ENCODE measurements at places on chromosomes 12 and 14.
A peak's percentile ranks its signal among the peaks of the same experiment; 100 is the strongest.

GRCh38 chr12:2294651-2295475 lies 242.1 kb downstream of the CACNA1C start:
- peak; percentile 78 for DNase-seq

DNA sequence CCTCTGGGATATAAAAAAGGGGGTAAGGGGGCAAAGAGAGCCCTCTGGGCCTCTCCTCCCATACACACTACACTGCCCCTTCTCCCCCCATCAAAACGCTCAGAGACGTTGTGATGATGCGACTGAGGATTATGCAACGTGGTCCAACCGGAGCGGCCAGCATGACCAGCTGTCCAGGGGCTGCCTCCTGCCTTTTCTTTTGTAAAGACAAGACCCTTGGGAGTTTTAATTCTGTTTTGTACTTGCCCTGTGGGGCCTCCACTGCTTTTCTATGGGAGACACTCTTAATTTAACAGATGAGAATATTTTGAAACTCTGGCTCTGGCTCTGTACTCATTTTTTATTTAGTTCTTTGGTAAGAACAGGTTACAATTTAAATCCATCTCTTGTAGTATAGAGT lies 7.2 kb downstream of the MBD6 start:
- no peak for DNase-seq

- no peak for DNase-seq
Observed at GRCh38 chr12:93315907-93316622, 61.7 kb upstream of the NUDT4 start.

GRCh38 chr14:106044949-106045596 lies 518.7 kb downstream of the TMEM121 start:
- DNase-seq, result peak; percentile 40

DNA sequence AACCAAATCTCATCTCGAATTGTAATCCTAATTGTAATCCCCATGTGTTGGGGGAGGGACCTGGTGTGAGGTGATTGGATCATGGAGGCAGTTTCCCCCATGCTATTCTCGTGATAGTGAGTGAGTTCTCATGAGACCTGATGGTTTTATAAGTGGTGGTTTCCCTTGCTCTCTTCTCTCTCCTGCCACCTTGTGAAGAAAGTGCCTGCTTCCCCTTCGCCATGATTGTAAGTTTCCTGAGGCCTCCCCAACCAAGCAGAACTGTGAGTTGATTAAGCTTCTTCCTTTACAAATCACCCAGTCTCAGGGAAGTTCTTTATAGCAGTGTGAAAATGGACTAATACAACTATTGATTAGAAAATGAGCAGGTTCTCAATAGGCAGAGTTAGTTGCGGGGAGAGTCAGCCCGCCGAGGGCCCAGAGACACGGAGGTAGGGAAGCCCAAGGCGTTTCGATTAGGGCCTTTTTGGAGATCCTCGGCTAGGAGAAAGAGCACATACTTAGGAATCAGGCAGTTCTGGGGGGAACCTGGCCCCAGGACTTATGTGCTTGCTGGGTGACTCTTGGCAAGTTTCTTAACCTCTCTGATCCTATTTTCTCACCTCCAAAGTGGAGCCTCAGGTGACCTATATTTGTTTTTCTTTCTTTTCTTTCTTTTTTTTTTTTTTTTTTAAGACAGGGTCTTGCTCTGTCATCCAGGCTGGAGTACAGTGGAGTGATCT lies 65.7 kb downstream of the MVK start:
- no peak for DNase-seq

DNA sequence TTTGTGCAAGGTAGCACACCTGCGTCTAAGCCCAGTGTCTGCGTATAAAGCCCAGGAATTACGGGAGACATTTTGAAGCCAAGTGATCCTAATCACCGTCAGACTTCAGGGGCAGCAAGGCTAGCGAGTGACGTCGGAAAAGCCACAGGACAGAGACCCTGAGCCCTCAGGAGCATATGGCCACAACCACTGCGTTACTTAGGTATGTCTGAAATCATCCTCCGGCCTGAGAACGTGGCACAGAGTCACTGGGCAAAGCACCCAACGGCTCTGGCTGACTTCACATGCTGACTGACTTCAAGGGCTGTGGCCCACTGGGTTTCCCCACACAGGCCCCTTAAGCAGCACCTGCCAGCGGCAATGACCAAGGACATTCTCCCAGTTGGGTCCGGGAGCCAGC lies 71.5 kb downstream of the RIMBP2 start:
- no peak for DNase-seq

GRCh38 chr12:99137124-99137855 lies 492.2 kb downstream of the APAF1 start:
- no peak for DNase-seq

GRCh38 chr12:105109465-105110212 lies 2.1 kb downstream of the WASHC4 start:
- peak; percentile 78 for DNase-seq

GRCh38 chr12:42758806-42759205 lies 169.3 kb upstream of the PRICKLE1 start:
- no peak for DNase-seq

DNA sequence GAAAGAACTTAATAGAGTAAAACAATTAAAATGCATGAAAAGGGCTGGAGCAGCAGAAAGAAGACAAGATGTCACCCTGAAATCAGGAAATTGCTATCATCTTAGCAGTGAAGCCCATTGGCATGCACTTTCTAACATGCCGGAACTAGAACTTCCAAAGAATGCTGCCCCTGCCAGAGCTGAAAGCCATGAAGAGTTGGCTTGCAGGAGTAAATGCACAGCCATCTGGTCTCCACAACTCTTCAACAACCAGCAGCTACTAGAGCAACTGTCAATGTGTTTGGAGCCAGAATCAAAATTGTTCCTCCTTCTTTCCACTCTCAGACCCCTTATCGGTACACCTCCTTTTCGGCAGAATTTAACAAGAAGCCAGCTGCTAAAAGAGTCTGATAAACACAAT lies 414.1 kb downstream of the KCNH5 start:
- no peak for DNase-seq

GRCh38 chr12:19273482-19274330 lies 144.2 kb downstream of the PLEKHA5 start:
- peak; percentile 98 for DNase-seq

- peak; percentile 41 for DNase-seq
Observed at GRCh38 chr12:92719674-92720073, 16.9 kb downstream of the PLEKHG7 start.

GRCh38 chr14:75522224-75522982 lies at the start of gene BATF:
Gene BATF (plus strand): TSS chr14:75522469. CDS start chr14:75522683, 214 bp downstream.
- DNase-seq, result no peak

DNA sequence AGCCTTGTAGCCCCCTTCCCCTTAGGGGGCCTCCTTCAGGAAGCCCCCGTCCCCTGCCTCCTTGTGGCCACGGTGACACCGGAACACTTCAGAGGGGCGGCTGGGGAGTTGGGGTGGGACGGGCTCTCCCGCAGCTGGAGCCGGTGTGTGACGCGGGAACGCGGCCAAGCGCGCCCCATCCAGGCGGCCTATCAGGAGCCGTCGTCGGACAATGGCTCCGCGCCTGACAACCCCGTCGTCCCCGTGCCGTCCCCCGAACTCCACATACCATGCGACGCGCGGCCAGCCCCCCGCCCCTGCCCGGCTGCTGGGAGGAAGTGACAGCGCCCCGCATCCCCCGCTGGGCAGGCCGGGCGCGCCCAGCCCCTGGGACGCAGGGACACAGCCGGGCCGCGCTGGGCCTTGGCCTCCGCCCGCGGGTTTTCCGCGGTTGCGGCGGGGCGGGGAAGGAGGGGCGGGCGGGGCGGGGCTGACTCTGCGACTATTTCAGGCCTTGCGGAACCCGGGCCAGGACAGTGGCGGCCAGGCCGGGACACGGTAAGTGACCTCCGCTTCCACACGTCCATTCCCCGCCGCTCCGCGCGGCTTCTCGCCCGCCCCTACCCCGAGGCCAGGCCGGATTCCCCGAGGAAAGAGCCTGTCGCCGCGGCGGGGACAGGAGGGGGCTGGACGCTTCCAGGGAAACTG lies at the start of gene TNFAIP2:
Gene TNFAIP2, plus strand, starts transcription at position 515 of the 687 bp plus-strand sequence. CDS start 2,997 bp downstream, outside the sequence.
- peak; percentile 58 for DNase-seq

- no peak for DNase-seq
Observed at GRCh38 chr14:54331516-54331915, 65.3 kb upstream of the CDKN3 start.

DNA sequence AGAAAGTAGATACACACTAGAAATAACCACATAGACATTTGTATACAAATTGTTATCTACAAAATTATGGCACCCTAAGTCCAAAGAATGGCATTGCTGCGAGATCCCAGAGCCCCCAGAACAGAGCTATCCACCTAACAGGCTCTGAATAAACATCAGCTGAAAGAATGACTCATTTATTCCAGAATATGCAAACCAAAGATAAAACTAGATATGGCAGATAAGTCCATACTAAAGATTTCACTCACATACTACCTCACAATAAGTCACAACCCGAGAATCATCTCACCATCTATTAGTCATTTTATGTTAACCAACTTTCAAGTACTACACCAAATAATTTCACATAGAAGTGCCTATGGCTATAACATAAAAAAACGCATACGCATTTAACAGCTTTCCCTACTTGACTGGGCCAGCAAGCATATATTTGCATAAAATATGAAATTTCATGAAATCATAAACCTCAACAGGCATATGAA lies 5.6 kb downstream of the CNIH1 start:
- DNase-seq, result peak; percentile 94

DNA sequence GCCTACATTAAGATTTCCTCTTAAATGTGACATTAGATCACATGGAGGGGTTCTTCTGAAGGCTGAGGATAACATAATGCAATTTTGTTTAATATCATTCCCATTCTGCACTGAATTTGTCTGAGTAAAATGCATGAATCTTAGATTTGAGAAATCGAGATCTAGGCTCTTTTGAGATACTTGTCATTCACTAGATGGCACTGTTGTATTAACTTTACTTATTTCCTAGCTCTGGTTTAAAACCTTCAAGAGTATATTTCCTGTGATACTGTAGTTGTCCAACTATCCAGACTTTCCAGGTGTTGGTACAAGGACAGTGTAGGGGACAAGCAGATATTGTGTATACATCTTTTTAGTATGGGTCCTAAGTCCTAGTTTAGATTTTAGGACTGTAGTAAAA lies 91.7 kb upstream of the SEL1L start:
- DNase-seq, result peak; percentile 27

GRCh38 chr12:40101747-40102146 lies 4.1 kb downstream of the SLC2A13 start:
- DNase-seq, result no peak

GRCh38 chr12:48779869-48780268 lies 9.0 kb downstream of the ADCY6 start:
- peak; percentile 39 for DNase-seq

- no peak for DNase-seq
Observed at GRCh38 chr12:9856894-9857293, 12.3 kb downstream of the CLEC2B start.

GRCh38 chr12:101946233-101946611 lies 68.8 kb downstream of the DRAM1 start:
- DNase-seq, result no peak

DNA sequence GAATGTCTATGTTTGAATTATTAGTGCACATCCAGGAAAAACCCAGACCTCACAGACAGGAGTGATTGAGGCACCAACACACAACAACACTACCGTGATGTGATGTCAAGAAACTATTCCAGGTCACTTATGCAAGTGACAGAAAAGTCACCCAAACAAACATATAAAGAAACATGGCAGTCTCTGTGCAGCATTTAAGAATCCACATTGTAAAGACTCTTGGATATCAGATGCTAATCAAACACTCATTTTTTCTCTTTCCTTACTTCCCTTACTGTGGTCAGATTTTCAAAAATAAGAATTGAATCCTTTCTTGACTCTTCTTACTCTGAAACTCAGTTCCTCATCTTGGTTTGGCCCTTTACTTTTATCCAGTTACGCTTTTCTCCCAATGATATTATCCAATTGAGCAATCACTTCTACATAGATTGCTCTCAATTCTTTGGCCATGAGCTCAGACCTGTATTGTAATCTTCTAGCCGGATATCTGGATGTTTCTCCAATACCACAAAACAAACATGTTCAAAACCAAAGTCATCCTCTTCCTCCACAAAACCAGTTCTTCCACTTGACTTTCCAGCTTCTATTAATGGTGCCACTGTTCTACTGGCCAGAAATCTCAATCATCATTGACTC lies 115.4 kb downstream of the DUSP6 start:
- DNase-seq, result peak; percentile 74

DNA sequence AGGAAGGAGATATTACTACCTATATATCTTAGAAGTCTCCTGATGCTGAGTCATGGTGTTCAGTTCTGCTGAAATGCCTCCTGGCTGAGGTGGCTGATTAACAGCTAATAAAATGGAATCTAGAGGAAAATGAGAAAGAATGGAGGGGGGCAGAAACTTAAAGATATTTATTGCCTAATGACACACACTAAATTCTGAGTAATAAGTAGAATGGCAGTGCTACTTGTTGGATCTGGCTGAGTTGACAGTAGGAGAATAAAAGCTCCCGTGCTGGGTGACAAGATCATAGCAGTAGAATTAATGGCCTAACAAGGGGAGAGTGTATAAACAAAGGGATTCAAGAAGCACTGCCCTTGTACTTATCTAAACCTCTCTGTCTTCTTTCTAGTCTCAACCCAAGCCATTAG lies 137.5 kb downstream of the CNTN1 start:
- DNase-seq, result no peak

DNA sequence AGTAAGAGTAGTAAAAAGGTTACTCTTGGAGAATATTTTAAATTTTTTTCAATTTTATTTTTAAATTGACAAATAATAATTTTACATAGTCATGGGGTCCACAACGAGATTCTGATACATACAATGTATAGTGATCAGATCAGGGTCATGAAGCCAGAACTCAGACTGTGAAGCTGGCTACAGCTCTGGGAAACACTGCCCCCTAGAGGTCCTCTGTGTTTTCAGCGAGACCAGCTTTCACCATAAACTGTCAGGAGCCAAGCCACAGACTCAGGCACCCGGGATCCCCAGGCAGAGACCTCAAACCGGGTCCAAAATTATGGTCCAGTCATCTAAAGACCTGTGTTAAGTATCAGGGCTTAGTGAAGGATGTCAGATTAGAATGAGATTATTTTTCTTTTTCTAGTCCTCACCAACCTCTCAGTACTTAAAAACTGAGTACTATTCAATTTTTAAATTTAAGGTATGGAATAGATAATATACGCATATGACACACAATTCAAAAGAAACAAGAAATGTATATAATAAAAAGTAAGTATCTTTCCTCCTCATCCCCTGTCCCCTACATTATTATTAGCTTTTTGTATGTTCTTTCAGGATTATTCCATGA lies 397.1 kb downstream of the MDGA2 start:
- DNase-seq, result no peak

DNA sequence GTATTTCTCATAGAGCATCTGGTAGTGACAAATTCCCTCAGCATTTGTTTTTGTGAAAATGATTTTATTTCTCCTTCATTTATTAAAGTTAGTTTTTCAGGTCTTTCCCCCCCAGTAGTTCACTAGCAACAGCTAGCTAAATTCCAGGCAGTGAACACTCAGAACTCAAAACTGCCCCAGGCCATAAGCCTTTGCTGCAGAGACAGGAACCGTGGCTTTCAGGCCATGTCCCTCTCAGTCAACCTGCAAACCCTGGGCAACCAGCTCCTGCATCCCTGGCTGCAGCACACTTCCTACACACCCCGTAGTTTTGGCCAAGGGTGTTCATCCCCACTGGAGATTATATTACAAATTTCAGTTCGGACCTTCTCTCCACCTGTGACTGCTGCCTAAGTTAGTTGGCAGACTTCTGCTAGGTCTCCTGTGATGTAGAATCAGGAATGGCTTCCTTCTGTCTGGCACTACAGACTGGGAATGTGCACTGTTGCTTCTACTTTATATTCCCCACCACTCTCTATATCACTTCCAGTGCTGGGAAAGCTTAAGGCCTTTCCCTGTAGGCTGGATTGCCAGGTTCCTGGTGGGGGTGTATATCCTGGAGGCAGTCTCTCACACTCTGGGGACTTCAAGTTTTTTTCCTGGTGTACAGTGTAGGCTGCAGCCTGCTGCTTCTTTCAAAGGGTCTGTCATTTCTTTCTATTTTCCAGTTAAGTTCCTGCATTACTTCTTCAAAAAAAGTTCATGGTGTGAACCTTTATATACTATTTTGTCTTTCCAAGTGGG lies 924.4 kb upstream of the LRFN5 start:
- no peak for DNase-seq

Measured in ELR (cell line).